Iris pigment epithelial cell (primary cell): ENCODE measurements at places on chromosomes 5 and 9.

DNA sequence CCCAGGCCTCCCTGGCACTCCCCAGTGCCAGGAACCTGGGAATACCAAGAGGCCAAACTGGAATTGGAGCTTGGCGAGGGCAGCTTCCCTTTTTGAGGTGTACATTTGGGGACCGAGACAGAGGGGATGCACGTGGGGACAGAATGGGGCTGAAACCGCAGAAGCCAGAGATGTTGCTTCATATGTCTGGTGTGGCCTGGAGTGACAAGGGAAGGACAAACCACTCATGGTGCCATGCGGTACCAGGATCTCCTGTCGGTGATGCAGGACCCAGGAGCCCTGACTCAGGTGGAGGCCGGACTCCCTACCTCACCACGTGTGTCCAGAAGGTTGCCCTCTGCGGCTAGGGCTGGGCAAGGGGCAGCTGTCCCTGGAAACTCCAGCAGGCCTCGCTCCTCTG is 4.0 kb upstream of the CSF2 start:
- DNase-seq: no peak

DNA sequence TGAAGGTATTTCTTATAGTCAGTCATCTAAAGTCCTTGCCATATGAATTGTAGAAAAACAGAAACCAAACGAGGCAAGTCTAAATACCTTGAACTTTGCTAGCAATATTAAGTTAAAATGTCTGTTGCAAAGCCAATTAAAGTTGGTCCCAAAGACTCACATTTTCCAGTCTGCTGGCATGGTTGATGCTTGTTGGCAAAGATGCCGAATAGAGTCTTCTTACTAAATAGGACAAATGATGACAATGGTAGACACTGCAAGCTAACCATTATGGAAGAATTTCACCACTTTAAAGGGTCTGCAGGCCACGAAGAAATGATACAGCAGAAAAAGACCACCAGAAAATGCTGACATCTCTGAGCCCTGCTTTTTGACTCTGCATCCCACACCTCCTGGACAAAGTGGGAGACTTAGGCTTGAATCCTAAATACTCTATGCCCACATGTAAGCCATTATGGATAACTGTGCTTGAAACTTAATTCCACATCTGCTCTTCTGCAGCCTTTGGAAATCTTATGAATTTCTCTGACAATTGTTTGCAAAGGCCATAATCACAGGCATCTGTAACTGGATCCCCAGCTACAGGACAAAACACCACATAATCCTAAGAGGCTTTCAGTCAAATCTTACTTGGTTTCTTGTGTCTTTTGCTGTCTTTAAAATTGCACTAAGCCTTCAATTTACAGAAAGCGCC is 61.3 kb downstream of the LHFPL2 start:
- no peak for DNase-seq

DNA sequence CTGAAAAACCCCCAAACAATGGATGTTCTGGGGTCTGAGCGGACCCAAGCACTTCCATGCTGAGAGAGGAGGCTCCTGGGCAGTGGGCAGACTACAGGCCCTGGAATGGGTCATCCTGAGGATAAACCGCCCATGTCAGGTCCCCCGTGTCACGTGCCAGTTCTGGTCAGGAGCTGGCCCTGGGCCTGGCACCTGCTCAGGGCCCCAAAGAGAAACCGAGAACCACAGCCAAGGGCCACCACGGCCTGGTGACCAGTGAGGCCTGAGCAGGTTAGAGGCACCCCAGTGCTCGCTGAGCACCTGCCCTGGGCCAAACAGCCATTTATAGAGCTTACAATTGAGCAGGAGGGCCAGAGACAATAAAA is 15.8 kb downstream of the LMAN2 start:
- DNase-seq: no peak

DNA sequence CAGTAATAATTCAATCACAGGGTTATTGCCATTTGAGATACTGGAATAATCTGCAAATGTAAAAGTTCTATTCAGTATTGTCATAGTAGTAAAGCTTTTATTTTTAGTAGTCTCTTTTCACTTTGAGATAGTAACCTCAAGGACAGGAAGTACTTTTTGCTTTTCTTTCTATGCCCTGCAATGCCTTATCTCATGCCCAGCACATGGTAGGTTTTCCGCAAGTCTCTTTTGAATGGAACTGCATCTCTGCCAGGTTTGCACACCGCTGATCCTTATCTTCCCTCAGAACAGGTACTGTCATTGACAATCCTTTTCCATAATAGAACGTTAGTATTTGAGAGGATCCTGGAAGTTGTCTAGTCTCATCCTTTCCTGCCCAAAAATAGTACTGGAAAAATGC is 91.8 kb upstream of the IFNK start:
- DNase-seq: no peak

- no peak for DNase-seq
These were observed 63.3 kb upstream of the GRAMD2B start for GRCh38 chr5:126359884-126360283.

DNA sequence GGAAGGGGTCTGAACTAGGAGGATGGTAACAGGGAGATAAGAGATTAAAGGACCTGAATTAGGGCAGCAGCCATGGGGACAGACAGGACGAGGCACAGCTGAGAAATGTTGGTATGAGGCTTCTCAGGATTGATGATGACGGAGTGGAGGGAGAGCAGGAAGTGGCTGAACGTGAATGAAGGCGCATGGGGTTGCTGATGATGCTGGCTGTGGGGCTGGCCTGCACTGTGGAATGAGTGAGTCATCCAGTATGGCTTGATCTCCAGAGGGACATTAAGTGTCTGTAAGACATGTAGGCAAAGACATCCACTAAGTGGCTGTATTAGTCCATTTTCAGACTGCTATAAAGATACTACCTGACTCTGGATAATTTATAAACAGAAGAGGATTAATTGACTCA is 256.4 kb downstream of the ICE1 start:
- DNase-seq: no peak

DNA sequence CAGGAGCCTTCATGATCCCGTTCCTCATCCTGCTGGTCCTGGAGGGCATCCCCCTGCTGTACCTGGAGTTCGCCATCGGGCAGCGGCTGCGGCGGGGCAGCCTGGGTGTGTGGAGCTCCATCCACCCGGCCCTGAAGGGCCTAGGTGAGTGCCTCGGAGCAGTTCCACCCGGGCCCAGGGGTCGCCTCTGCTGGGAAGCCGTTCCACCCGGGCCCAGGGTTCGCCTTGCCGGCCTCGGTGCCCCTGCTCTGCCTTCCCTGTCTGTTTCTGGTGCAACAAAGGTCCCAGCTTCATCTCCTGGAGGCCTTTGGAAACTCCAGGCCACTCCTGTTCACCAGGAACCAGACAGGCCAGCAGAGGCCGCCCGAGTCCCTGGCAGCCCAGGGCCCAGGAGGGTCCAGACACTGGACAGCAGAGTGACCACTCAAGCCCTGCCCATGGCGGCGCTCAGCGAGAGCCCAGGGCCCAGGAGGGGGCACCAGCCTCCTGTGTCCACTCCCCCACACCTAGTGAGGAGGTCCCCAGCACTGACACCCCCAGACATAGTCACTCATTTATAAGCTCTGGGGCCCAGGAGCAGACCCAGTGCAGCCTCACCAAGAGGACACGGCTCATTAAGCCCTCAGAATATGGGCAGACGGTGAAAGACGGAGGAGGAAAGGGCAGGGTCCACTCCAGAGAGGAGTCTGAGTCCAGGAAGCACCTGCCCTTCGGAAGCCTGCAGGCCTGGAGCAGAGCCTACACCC is 7.5 kb downstream of the SLC6A19 start:
- peak; percentile 9 for DNase-seq

DNA sequence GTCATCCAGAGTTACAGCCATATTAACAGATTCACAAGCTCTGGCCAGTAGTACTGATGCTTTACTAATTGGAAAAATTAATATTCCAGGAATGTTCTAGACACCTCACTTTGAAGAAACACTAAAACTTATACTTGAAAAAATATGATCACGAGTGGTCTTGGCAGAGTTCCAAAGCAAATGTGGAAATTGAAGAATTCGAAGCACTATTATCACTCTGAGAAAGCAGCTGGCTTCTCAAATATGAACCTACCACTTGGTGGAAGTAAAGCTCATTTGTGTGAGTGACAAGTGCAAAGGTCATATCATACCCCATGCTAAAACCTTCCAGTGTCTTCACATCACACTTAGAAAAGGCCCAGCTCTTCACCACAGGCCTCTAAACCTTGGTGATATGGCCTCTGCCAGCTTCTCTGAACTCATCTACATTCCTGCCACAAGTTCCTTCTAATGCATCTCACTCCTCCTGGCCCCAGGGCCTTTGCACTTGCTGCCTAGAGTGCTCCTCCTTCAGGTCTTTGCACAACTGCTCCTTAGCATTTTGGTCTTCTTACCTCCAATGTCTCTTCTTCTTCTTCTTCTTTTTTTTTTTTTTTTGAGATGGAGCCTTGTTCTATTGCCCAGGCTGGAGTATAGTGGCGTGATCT is 175.7 kb upstream of the SMIM23 start:
- DNase-seq: no peak

GRCh38 chr9:131545786-131546335 is 538 bp downstream of the PRRT1B start:
- no peak for DNase-seq

- no peak for DNase-seq
These were observed 335.3 kb downstream of the MARCHF11 start for GRCh38 chr5:15844253-15844652.

DNA sequence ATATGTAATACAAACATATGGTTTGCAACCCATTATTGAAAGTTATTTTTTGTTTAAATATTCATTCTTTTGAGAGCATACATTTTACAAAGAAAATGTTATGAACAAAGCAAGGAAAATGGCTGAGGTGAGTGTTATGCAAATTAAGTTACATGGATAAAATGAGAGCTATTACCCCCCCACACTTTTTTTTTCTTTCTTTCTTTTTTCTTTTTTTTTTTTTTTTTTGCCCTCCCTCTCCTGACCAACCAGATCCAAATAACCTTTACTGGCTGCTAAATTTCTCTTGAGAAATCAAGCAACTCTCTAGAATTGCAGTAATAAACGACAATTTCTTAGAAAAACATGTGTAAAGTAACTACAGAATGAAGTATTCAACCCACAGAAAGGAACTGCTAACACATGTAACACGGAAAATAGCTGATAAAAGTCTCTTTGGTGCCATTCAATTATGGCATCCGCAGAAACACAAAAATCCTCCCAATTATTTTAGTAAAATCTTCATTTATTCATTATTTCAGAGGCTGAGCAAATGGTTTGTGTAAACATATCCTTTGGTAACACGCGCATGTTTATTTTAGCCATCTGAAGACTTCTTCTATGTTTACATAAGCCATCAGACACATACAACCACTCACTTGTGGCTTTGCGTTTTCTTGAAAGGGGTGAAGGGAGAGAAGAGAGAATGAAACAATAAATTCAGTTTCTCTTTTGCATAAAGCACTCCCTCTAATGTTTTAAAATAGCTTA is 216.1 kb downstream of the NFIB start:
- peak; percentile 80 for DNase-seq
